ENCODE measurements at places on chromosomes 3 and 15.

- DNase-seq: no peak
Observed at GRCh38 chr15:90609242-90610180, 79.8 kb downstream of the CRTC3 start.

GRCh38 chr3:41148901-41149300 is 50.4 kb upstream of the CTNNB1 start:
- peak; percentile 71 for DNase-seq

DNA sequence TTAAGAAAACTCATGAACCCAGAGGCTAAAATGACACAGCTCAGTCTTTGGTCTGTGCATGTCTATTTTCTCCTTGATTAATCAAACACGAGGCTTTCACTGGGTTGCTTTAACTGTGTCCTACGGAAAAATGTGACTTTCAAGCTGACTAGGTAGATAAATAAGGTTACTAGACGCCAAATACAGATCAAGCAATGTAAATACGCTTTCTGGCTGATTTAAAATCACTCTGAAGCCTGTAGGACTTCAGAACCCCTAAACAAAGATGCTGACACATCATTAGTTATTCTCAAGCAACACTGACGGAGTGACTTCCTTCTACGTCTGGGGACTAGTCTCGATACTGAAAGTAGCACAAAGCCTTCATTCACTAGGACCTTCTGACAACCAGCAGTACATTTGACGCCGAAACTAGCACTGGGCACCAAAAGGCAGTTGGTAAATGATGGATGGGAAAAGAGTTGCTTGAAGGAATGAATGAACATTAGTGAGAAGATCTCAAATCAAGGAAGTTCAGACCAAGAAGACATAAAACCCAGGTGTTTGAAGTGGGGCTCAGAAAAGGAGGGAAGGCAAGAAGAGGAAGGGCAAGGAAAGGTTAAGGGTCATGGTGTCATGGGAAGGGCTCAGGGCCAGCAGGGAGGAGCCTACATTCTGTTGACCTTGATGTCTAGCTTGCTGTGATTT is 67.1 kb upstream of the CDV3 start:
- no peak for DNase-seq

DNA sequence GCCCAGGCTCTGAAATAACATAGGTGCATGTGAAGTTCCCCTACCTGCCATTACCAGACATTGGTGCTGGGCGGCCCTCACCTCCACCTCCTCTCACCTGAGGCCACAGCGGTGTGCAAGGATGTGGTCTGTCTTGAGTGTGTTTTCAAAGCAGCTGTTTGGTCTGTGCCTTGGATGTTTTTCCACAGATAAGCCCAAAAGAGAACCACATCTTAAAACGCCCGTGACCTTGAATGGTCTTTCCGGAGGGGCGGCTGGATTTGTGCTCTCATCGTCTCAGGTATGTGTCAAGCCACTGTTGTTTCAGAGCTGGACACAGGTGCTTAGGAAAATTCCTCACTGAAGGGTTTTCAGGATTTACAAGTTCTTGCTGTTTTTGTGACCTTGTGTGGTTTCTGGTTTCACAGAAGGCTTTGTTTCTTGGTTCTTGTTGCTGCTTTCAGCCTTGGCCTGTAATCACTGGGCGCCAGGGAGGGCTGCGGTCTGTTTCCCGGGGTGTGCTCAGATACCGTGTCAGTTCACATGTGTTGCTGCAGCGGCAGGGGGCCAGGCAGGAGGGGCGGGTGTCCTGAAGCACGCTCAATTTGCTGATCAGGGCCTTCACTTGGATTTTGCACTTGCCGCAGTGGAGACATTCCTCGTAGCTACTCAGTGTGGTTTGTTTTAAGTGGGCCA is 128.4 kb downstream of the IGF1R start:
- no peak for DNase-seq

DNA sequence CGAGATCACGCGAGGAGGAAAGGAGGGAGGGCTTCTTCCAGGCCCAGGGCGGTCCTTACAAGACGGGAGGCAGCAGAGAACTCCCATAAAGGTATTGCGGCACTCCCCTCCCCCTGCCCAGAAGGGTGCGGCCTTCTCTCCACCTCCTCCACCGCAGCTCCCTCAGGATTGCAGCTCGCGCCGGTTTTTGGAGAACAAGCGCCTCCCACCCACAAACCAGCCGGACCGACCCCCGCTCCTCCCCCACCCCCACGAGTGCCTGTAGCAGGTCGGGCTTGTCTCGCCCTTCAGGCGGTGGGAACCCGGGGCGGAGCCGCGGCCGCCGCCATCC is 1.1 kb upstream of the SETD5 start:
- peak; percentile 81 for DNase-seq

DNA sequence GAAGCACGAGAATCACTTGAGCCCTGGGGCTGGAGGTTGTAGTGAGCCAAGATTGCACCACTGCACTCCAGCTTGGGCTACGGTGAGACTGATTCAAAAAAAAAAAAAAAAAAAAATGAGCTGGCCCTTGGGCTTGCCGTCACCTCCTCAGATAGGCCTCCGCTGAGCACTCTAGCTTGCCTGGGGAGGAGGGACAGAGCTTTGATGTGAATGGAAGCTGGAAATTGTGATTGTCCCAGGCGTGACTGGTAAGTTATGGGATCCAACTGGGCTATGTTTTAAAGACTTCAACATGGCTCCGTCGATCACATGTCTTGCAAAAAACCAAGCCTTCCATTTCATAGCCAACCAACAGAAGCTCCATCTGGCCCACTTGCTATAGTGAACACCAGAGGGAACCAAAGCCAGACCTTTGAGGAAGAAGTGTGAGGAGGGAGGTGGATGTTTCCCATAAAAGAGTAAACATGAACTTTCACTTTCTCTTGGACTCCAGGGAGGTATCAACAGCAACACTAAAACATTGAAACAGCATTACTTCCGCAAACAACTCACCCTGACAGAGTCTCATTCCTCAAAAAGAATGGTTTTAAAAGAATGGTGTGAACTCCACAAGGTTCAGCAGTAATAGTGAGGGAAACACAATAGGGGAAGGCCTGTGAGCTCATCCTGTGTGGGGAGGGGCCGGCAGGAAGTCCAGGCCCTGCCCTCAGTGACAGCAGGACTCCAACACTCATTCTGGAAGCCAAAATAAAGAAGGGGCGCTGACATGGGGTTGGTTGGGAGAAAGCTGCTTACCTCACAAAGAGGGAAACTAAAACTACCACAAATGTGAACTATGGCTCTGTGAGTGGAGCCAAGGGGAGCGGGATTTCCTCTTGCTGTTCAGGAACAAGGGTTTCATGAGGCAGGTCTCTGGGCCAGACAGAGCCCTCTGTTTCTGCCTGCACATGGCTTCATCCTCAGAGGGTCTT is 59.2 kb upstream of the IL12A start:
- DNase-seq: no peak

DNA sequence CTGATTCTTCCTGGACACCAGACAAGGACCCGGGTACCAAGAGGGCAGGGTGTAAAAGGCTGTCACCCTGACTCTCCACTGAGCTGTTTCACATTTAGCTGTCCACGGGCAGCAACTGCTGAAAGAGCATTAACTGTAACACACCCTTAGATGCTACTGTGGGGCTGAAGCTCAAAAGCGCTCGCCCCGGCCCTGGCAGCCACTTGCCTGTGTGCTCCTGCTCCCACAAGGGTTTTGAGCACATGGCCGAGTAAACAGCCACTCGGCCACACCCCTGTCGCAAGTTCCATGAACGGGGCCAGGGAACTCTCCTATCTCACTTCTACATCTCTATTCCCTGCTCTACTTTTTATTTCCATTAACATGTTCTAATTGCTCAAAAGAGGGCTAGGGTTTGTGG is 421.7 kb downstream of the TUSC7 start:
- no peak for DNase-seq

DNA sequence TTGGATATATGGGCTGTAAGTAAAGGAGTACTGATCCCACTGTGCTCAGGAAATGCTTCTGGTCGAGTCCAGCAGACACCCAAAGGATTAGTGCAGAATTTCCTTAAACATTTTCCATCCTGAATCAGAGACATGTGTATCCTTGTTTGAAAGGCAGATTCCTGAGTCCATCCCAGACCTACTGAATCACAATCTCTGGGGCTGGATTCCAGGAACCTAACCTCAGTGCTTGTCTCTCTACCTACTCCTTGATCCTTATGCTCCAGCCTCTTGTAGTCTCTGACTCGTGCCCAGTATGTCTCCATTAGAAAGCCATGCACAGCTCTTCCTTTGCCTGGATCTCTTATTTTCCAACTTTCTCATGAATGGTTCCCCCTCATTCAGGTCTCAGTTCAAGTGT is 585.8 kb downstream of the NLGN1 start:
- no peak for DNase-seq

GRCh38 chr3:66000506-66000905 is 38.2 kb downstream of the MAGI1 start:
- no peak for DNase-seq

GRCh38 chr3:39515681-39516441 is 48.4 kb downstream of the MOBP start:
- no peak for DNase-seq

- DNase-seq: no peak
Observed at GRCh38 chr3:188421151-188421821, 267.3 kb downstream of the LPP start.

DNA sequence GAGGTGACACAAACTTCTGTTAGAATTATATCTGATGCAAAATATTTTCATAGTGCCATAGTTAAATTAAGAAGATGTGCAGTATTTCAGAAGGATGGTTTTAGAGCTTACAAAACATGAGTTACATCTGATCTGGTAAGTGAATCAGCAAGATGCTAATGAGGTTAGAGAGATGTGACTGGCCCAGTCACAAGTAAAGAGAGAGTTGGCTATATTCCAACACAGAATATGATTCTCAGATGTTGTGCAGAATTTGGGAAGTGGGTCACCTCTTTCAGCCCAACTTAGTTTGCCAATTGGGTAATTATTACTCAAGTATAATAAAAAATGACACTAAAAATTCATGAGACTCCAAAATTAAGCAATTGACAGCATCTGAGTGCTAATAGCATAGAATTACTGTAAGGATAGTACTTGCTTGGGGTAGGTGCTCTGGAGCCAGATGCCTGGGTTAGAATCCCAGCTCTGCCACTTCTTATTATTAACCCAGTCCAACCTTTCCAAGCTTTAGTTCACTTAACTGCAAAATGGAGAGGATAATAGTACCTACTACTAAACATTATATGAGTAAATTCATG is 30.8 kb downstream of the P2RY1 start:
- DNase-seq: no peak

- no peak for DNase-seq
Observed at GRCh38 chr3:130679218-130679617, 67.4 kb downstream of the PIK3R4 start.

DNA sequence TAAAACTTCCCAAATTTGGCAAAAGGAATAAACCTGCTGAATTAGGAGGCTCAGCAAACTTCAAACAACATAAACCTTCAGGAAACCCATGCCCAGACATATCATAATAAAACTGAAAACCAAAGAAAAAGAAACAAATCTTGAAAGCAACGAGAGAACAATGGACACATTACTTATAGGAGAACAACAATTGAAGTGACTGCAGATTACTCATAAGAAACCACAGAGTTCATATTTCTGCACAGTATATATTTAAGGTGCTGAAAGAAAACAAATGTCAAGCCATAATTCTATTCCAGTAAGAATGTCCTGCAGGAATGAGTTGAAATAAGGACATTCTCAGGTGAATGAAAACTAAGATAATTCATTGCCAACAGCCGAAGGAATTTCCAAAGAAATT is 80.8 kb upstream of the PROK2 start:
- no peak for DNase-seq

DNA sequence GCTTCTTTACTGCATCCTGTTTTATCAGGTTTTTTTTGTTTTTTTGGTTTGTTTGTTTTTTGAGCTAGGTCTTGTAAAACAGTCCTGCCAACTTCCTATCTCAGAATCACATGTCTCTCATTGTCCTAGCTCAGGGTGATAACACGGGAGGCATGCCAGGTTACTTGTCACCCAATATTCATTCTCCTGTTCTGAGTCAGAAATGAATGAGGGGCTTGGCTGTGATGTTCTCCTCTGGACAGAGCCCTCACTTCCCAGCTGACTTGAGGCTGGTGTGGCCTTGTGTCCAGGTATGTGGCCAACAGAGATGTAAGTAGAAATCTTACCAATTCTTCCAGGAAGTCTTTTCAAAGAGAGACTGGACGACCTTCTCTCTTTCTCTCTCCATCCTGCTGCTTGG is 317.0 kb downstream of the GABRB3 start:
- no peak for DNase-seq

DNA sequence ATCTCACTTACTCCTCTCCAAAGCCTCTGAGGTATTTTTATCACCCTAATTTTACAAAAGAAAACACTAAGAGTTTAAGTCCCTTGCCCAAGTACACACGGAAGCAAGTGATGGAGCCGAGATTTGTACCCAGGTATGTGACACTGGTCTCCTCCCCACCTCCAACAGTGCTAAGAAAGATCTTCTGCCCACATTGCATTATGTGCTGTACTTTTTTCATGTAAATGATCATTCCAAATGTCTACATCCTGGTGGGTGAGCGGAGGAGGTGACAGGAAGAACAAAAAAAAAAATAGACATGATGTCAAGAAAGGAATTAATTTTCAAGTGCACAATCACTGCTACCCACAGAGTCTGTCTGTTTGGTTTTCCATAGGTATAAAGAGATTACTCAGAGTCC is 694.1 kb downstream of the FHIT start:
- no peak for DNase-seq

DNA sequence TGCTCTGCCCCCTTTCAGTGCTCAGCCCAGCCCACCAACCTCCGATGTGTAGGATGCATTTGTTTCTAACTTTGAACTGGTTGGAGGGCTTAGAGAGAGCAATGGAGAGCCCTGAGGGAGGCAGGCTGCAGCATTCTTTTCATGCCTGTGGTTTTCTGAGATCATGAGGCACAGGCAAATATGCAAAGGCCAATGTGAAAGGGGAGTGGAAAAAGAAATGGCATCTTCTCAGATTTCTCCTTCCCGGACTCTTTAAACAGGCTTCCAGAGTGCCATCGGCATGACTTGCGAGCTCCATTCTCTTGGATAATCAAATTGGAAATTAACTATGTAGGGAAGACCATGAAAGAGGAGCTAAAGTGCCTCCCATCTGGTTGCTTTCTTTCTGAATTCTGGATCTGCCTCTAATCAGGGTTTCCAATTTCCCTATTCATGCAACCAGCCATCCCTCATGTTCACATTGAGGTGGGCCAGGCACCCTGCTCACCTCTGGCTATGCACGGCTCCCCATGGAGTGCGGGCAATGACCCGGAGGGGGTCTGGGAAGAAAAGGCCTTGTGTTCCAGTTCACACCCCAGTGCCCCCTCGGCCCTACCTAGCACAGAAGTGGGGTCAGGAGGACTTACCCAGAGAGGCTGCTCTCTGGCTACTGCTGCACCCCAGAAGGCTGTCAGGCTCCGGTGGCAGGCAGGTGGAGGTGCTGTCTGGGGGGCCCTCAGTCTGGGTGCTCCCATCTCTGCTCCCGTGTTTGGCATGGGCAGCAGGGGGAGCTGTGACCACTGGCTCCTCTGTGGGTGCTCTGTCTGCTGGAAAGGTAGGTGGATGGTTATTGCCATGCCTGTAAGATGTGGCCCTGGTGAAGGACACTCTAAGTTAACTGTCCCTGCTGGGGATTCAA is 16.1 kb downstream of the AMOTL2 start:
- DNase-seq: no peak

- DNase-seq: no peak
Observed at GRCh38 chr3:46284981-46285683, 42.9 kb downstream of the CCR3 start.
